Activated CD8-positive, alpha-beta memory T cell treated with anti-CD3 and anti-CD28 coated beads, Interleukin-2, amount 50 U/mL, for 4 hours (primary cell): ENCODE measurements at places on chromosomes 4 and X.
A peak's percentile ranks its signal among the peaks of the same experiment; 100 is the strongest.

- DNase-seq = peak; percentile 77
Measured at GRCh38 chr4:3302173-3302785, 9.5 kb downstream of the RGS12 start.

DNA sequence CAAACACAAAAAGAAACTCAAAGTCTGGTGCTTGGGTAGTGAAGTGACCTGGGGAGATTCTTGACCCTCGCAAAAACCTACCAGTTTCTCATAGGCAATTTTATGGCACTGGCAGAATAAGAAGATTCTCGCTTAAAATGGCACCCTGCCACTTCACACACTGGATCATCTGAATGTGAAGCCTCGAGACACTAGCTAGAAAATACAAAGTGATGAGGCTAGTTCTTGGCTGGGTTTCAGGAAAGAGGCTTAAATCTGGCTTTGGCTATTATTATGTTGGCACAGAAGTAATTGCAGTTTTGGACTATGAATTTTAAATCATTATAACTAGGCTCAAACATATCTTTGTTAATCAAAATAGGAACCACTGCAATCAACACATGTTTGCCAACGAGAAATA, 634.7 kb upstream of the BOD1L1 start:
- no peak for DNase-seq

DNA sequence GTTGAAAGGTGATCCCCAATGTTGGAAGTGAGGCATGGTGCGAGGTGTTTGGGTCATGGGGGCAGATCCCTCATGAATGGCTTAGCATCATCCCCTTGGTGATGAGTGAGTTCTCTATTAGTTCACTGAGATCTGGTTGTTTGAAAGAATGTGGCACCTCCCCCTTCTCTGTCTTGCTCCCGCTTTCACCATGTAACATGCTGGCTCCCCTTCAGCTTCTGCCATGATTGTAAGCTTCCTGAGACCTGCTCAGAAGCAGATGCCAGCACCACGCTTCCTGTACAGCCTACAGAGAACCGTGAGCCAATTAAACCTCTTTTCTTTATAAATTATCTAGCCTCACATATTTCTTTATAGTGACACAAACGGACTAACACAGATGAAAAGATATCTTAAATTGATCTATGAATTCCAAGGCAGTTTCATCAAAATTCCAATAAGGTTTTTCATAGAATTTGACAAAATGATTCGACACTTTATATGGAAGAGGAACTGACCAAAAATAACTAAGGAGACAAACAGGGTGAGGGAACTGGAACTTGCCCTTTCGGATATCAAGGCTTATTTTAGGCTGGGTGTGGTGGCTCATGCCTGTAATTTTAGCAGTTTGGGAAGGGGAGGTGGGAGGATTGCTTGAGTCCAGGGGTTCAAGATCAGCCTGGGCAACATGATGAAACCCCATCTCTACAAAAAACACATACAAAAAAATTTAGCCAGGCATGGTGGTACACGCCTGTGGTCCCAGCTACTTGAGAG, 56.9 kb upstream of the OGT start:
- no peak for DNase-seq

DNA sequence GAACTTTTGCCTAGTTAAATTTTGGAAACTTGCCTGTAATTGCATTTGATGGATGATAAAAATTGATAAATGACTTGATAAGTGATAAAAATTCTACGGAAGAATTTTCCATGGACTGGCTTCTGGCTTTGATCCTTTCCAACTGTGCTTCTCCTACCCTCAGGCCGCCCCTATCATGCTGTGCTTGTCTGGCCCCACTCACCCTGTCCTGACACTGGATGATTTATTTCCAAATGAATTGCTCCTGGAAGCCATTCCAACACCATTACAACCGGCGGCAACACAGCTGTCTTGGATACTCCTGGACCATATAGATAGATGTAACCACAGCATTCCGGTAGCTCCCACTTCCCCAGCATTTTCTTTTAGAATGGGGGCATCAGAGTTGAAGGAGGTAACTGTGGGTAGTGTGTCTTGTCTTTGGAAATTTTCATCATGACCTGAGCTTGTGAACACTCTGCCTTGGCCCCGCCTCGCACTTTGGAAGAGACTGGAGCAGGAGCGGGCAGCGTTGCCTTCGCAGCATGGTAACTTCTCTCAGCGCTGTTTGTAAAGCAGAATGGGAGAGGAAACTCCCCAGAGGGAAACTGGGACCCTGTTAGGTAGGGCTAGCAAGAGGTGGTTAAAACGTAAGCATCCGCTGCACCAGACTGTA, 77.4 kb downstream of the TBL1X start:
- no peak for DNase-seq

DNA sequence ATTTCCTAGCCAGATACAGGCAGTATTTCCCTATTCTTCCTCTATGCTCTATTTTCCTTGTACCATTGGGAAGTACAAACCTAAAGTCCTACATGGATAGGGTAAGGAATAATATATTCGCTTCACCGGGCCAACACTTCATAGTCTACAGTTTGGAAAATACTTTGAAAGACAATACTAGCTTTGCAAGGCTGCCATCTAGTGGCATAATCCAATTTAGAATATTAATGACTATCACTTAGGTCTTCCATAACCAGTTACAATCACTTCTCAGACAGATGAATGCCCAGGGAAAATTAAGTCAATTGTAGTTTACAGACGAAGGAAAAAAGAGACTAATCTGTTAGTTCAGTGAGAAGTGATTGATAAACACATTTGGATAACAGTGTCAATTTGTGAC, 141.0 kb upstream of the FAM47C start:
- no peak for DNase-seq

GRCh38 chrX:50450324-50450723, 20.3 kb downstream of the DGKK start:
- DNase-seq = no peak

GRCh38 chrX:19863212-19863856, 24.1 kb downstream of the SH3KBP1 start:
- DNase-seq = no peak

DNA sequence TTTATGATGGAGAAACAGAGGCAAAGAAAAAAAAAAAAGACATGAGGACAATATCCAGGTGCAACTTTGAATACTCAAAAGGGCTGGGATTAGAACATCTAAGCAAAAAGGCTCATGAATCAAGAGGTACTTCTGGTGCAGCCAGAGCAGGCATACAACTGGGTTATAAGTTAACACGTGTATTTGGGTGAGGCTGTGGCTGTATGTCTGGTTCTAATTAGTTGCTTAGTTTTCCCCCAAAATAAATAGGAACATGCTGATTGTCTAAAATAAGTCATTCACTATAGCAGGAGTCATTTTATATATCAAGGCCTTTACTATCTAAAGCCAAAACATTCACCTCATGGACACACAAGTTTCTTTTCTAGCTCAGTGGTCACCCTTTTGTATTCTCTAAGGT, 20.2 kb downstream of the NHS start:
- no peak for DNase-seq

- DNase-seq = no peak
Measured at GRCh38 chrX:3346501-3347259, at the start of gene MXRA5. Gene MXRA5, minus strand, starts transcription at chrX:3346652. Its CDS starts 2,819 bp downstream, at chrX:3343833.

GRCh38 chr4:64713256-64713840, 304.1 kb upstream of the TECRL start:
- no peak for DNase-seq

DNA sequence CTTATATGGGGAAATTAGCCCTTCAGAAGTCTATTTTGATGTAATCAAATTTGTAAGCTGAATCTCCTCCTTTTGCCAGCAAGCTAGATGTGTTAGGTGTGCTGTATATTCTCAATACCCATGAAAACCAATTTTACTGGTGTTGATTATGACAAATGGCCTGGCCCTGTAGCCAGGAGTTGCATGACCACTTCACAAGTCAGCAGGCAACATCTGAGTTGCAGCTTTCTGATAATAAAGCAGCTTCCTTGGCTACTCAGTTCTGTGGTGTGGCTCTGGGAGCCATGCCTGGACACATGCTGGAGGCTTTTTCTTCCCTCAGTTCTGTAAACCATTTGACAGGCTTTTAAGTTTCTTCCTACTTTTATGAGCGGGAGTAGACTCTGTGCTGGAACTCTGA, 154.1 kb upstream of the CXCL13 start:
- no peak for DNase-seq

- no peak for DNase-seq
Measured at GRCh38 chrX:24357106-24357505, 3.3 kb upstream of the SUPT20HL1 start.

GRCh38 chr4:1370321-1371124, 23.5 kb downstream of the UVSSA start:
- no peak for DNase-seq

GRCh38 chr4:21117541-21118180, 417.4 kb downstream of the PACRGL start:
- no peak for DNase-seq

GRCh38 chr4:77202491-77202890, 45.5 kb downstream of the CCNG2 start:
- no peak for DNase-seq

DNA sequence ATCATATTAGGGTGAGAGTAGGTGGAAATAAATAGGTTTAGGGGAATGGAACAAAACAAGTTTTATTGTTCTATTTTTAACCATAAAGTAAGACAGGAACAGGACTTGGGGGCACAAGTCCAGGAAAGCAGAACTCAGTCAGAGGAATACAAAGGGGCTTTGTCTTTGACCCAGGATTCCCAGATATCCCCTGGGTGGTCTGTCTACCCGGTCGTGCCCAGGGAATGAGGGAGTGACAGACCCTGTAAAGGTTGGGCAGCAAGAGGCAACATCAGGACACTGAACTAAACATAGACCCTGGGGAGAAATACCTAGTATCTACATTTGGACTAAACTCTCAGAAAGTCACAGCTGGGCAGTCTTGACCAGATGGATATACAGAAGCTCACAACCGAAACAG, 50.6 kb downstream of the PTCHD1 start:
- no peak for DNase-seq

- no peak for DNase-seq
Measured at GRCh38 chr4:169996379-169997240, 29.6 kb downstream of the MFAP3L start.

DNA sequence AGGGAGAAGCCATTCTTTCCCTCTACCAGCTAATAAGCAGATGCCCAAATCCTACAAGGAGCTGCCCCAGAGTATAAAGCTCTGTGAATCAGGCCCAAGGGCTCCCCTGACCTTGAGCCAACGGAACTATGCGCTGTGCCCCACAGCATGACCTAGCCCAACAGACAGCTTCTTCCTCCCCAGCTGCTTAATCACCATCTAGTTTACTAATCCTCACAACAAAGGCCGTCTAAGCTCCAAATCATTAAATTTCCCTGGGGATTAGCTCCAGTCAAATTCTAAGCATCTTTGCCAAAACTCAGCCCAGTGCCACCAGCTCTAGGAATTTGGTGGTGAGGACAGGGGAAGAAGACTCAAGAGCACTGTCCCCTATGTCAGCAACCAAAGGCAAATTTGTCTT, 113.1 kb downstream of the SHROOM4 start:
- no peak for DNase-seq

GRCh38 chr4:15037923-15038541, 35.8 kb downstream of the CPEB2 start:
- DNase-seq = no peak

- peak; percentile 40 for DNase-seq
Measured at GRCh38 chrX:153687121-153688039, at the start of gene SLC6A8. Gene SLC6A8, plus strand, starts transcription at chrX:153687926. Its CDS starts 649 bp downstream, at chrX:153688575.

- peak; percentile 66 for DNase-seq
Measured at GRCh38 chr4:2787230-2788100, 5.4 kb upstream of the SH3BP2 start.

DNA sequence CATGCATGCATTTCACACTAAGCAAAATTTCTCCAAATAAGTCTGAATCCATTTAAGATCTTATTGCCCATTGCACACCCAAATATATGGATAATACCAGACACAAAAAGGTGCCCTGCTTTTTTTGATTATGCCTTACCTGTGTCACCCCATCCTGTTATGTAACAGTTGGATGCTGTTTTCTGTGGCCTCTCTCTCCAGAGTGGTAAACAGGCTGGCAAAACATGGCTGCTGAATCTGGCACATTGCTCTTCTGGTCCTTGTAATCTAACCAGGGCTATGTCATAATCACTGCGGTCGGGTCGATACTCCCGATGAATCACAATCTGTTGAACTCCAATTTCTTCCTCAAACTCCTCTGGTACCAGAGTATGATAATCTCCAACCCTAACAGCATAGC, 70.1 kb downstream of the PRSS12 start:
- no peak for DNase-seq

GRCh38 chr4:74932010-74932409, 906 bp upstream of the PARM1 start:
- no peak for DNase-seq

GRCh38 chrX:8755116-8755515, 23.2 kb upstream of the ANOS1 start:
- DNase-seq = no peak

DNA sequence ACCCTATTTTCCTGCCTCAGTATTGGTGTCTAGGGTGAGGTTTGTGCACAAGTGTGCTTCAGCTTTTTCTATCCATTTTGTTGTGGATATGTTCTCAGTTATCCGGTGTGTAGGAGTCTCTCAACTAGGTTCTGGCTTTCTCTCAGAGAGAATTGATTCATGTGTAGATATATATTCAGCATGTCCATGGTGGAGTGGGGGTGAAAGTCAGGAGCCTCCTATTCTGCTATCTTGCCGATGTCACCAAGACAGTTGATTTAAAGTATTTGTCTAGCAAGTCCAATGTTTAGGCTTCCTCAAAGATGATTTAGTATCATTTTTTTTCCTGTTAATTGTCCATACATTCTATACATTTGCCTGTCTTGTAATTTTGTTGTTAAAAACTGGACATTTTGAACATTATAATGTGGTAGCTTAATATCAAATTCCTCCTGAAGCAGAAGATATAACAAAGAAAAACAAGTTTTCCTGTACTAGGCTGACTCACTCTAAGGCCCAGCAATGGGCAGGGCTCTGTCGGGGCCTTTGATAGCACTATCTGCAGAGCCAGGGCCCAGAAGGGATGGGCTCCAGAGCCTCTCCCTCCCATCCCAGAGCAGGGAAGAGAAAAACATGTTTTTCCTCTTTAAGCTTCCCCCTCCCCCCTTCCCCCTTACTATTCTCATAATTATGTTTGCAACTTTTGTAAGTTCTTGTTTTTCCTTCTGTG, 37.6 kb downstream of the GLUD2 start:
- no peak for DNase-seq
